ENCODE measurements at places on chromosomes 5 and 9.

DNA sequence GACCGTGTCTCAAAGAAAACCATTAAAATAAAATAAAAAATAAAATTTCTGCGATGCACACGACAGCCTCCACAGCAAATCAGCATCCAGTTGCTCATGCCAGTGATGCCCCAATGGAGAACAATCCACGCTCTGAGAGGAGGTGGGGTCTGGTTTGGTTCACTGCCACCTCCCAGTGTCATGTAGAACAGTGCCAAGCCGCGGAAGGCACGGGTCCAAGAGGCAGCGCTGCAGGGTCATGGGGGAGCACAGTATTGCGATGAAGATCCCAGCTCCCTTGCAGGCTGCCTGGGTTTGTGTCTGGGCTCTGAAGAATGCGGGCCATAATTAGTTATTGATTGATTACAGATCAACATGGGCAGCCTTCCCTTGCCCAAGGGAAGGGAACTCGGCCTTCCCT lies 6.1 kb upstream of the CACFD1 start:
- DNase-seq, result no peak

DNA sequence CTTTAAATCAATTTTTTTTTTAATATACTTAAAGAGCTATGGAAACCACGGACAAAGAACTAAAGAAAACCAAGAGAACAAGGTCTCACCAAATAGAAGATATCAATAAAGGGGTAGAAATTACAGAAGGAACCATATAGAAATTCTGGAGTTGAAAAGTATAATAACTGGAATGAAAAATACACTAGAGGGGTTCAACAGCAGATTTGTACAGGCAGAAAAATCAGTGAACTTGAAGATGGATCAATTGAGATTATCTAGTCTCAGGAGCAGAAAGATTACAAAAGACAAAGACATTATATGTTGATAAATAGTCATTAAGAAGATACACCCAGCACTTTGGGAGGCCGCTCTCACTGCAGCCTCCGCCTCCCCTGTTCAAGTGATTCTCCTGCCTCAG lies 56.1 kb downstream of the GAPVD1 start:
- DNase-seq, result no peak

DNA sequence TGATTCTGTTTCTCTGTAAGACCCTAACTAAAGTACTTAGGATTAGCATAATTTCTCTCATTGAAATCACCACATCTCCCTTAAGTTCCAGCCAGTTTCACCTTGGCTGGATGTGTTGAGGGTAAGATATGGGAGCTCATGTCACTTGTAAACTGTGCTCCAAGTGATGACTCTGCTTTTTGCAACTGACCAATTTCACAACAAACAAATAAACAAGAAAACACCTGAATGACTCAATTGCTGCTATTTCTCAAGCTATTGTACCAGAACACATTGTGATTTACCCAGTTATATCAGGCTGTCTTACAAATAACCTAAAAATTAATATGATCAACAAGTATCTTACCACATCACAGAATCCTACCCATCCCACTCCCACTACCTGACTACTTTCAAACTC lies 379.1 kb upstream of the KIF2A start:
- no peak for DNase-seq

GRCh38 chr5:53326424-53327153 lies 153.8 kb upstream of the FST start:
- DNase-seq, result no peak

DNA sequence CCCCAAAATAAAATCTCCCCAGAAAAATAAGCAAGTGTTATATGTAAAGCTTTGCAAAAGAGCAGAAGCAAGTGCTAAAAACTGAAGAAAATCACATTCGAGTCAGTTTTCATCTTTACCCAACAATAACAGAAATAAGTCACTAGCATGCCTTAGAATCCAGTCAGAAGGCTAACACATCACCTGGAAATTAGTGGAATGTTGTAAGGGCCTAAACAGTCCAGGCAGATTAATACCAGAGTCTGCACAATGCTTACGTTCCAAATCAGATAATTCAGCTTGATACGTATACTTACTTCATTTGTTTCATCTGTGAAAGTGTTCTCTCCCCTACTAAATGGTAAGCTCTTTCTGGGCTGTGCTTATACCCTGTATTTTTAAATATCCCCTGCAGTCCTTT lies 42.7 kb downstream of the SUSD1 start:
- no peak for DNase-seq

- DNase-seq, result no peak
These were observed 1.9 kb downstream of the ARAP3 start for GRCh38 chr5:141680178-141680577.

DNA sequence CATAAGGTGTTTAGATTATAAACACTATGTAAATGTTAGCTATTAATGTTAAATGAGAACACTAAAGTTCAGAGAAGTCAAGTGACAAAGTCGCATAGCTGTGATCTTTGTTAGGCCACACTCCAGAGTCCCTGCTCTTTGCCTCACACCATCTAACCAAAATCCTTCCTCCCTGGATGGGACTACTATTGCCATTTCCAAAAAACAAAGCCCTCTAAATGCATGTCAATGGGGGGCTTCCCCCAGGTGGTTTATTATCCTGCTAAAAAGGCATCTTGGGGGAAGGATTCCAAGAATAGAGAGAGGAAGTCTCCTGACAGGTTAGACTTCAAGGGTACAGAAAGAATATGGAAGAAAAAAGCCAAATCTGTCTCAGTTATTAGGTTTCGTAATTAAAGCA lies 10.4 kb downstream of the NR6A1 start:
- no peak for DNase-seq

DNA sequence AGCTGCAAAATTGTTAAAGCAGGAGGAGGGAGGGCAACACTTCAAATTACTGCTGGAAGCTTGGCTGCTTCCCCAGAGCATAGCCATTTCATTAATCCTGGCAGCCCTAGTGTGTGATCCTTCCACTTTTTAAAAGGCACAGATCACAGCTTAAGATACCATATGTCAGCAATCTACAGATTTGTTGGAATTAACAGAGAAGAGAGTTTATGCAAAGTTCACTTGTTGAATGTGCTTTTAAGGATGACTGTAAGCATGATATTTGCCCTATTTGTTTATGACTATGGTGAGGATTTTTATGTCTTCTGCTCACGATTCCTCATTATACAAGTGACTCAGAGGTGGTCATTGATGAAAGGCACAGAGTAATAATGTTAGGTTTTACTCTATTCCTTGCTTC lies 156.0 kb upstream of the CDKN2B start:
- no peak for DNase-seq

GRCh38 chr5:42950456-42951292 lies 89.4 kb downstream of the ANXA2R start:
- DNase-seq, result peak; percentile 62

DNA sequence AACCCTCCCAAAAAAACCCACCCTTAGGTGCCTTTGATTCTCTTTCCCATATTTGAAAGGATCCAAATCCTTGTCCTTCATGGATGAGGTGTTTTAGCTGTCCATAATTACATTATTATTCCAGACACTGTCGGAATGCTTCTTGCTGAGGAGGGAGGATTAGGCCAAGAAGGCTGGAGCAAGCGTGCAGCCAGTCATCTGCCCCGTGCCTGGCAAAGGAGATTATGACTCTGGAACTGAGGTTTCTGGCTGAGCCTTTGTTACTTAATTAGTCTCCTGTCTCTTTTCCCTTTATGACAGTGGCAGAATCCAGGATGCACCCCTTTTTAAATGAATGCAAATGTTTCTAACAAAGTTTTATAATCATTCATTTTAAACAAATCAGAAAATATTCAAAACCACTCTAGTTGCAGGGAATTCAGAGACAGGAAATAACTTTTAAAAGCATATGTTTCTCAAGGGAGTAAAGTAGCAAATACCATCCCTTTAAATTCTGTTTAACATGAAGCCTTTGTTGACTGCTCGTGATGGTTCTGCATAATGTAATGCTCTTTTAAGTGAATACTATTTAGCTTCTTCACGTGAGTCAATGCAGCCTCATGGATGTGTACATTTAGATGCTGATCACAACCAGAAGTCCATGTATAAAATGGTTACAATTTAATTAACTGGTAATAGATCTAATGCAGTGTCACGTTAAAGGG lies 69.8 kb downstream of the GALNT10 start:
- DNase-seq, result no peak

- no peak for DNase-seq
These were observed 55.0 kb downstream of the FNBP1 start for GRCh38 chr9:129987941-129988340.
